ENCODE measurements at places on chromosomes 1 and 21.
A peak's percentile ranks its signal among the peaks of the same experiment; 100 is the strongest.

GRCh38 chr21:38511662-38512243, 13.5 kb upstream of the ERG start:
- DNase-seq: no peak

DNA sequence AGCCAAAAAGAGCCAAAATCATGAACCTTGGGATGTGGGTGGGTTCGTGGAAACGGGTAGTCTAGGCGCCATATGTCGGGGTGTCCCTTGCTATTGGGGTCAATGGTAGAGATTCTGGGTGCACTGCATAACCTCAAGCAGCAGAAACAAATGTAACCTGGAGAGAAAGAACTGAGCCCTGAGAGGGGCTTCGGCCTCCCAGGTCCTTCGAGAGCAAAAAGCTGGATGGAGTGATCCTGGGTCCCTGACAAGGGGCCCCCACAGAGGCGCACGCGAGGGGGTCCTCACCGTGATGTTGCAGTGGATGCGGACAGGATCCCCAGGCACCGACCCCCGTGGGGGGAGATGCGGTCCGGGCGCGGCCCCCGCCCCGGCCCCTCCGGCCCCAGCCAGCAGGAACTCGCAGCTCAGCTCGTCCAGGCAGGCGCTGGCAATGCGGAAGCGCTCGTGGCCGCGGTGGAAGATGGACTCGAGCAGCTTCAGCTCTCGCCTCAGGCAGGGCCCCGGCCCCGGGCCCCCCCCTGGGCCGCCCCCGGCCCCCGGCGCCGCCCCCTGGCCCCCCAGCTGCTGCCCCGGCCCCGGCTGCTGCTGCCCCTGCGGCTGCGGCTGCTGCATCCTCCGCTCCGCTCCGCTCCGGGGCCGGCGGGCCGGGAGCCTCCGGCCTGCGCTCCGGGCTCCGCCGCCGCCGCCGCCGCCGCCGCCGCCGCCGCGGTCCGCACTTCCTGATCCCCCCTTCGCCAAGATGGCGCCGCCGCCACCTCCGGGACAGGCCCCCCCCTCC, at the start of gene UBE2Q1:
UBE2Q1 (minus strand) TSS at position 724 of the 781 bp plus-strand sequence; CDS start at position 615, 109 bp downstream.
- peak; percentile 72 for DNase-seq

GRCh38 chr1:192764675-192765074, 44.2 kb upstream of the RGS2 start:
- DNase-seq: no peak

GRCh38 chr1:66327588-66327987, 206.4 kb upstream of the SGIP1 start:
- DNase-seq: no peak

DNA sequence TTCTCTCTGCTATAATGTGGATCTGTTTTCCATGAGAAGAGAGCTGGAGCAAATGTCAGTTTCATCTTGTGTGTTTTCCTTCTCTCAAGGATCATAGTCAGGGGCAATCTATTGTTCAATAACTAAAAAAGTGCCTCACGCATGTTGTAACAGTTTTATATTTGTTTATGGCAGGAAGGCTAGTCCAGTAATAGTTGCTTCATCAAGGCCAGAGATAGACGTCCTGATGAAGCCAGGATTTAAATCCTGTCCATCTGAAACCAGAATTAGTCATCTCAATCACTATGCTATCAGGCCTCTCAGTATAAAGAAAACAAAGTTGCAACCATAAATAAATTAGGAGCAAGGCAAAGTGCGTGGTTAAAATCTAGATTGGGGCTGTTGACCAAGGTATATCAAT, 30.2 kb upstream of the DUSP10 start:
- DNase-seq: no peak

- no peak for DNase-seq
Measured at GRCh38 chr1:101109791-101110190, 84.2 kb upstream of the DPH5 start.

DNA sequence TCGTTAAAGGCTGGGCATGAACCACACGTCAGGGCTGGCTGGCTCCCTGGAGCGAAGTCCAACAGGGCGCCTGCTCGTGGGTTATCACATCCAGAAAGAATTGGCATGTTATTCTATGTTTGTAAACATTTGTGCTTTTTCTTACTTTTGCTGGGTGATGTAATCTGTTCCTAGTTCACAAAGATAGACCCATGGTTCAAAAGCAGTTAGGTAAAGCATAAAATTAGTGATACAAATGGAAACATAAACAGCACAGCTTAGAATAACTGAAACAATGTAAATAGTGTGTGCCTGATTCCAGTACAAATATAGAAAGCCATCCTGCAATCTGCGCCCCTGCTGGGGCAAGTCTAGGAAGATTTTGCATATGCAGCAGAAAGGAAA, 184.0 kb upstream of the C1orf174 start:
- no peak for DNase-seq

- DNase-seq: no peak
Measured at GRCh38 chr1:22915231-22915630, 57.4 kb downstream of the LACTBL1 start.

DNA sequence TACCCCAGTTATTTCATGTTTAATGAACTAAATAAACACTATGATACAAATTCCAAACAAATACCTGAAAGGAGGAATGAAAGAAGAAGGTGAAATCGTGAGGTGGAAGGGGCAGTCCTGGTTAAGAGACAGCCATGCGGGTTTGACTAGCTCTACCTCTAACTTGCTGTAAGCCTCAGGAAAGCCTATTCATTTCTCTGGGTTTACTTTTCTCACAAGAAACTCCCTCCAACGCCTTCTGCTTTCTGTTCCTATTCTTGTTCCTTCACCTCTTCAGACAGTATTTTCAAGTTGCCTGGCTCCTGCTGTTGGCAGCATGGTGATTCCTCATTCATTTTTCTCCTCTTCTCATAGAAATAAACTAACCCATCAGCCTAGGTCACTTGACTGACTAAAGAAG, 92.4 kb downstream of the NTPCR start:
- no peak for DNase-seq

GRCh38 chr1:186811892-186812291, 16.9 kb upstream of the PLA2G4A start:
- DNase-seq: no peak

GRCh38 chr1:95780836-95781235, 546.8 kb downstream of the RWDD3 start:
- DNase-seq: no peak

- no peak for DNase-seq
Measured at GRCh38 chr1:157199421-157199755, 61.2 kb upstream of the ETV3 start.
